Stomach (tissue), 19 donors: ENCODE measurements at places on chromosomes 13 and 19. TPM values are rescaled to one million over a fixed set of nuclear protein-coding genes. Genes with fewer than 3 reads are reported as not detected.

DNA sequence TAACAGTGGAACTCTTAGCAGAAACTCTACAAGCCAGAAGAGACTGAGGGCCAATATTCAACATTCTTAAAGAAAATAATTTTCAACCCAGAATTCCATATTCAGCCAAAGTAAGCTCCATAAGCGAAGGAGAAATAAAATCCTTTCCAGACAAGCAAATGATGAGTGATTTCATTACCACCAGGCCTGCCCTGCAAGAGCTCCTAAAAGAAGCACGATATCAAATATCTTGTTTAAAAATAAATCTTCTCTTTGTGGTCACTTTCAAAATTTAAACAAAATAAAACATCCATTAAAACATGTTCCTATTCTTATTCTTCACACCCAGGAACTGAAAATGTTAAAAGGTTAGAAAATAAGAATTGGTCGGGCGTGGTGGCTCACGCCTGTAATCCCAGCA lies 13.7 kb downstream of the MICU2 start:
- H3K4me3 ChIP-seq = no peak overlapping the region
- peaks cover 20% of the 10 kb centered on the region for H3K4me1 ChIP-seq
- H3K27me3 ChIP-seq = no peaks in the 10 kb centered on the region
- DNase-seq = no peak

Gene KIR3DL3
- not detected for total RNA-seq

DNA sequence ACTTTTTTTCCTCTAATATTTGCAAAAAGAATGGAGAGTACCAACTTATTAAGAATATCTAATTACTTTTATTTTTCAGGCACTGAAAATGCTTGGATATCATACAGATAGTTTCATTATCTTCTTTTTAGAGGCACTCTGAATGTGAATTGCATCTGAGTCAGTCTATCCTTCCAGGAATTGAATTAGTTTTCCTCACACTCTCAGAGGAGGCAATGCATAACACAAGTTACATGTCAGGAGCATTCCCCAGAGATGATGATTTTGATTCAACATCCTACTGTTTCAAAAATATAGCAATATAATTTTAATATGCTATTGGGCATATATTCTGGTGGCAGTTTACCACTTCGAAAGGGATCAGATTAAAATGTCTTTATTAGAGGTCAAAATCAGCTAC lies 1315.4 kb downstream of the PCDH9 start:
- H3K27ac ChIP-seq = no peak overlapping the region
- H3K4me1 ChIP-seq = no peaks in the 10 kb centered on the region
- no peak overlapping the region for H3K4me3 ChIP-seq

- H3K36me3 ChIP-seq = no peaks in the 10 kb centered on the region
- H3K4me1 ChIP-seq = no peaks in the 10 kb centered on the region
- H3K4me3 ChIP-seq = no peak overlapping the region
- peaks cover 57% of the 10 kb centered on the region for H3K27me3 ChIP-seq
- no peak for DNase-seq
- H3K27ac ChIP-seq = no peak overlapping the region
Measured at GRCh38 chr19:32040236-32040635, 305.2 kb upstream of the ZNF507 start.

Gene UPK1A
- not detected for total RNA-seq

DNA sequence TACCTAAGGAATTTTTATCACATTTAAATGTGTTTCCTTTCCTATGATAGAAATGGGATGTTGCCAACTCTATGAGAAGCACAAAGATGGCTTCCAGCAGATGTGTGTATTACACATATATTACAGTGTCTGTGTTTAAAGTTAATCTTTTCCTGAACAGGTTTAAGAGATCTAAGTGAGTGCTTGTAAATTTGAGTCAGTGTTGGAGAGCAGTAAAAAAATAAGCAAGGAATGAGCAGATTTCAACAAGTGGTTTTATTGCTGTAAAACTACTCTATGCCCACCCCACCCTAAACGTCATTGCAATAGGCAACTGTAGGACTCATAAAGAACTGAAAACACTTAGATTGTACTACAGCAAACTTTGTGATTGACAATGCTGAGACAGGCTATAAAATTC lies 248.7 kb downstream of the KLF5 start:
- no peaks in the 10 kb centered on the region for H3K4me1 ChIP-seq
- H3K27me3 ChIP-seq = no peaks in the 10 kb centered on the region
- no peak overlapping the region for H3K4me3 ChIP-seq
- DNase-seq = peak; percentile 17

DNA sequence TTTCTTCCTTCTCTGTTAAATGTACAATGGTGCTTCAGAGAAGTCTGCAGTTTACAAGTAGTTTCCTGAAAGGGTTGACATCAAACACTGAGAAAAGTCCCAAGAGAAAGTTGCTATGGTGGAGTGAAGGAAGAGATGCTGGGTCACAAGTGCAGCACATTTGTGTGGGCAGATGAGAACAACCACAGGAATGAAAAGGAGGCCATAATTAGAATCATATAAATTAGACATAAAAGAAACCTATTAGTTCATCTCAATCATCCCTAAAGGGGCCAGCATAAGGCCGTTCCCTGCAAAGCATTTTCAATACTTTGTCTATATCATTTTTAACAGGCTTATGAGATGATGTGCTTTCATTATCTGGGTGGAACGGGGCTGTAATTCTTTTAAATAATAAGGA lies 359.2 kb downstream of the IRS2 start:
- H3K27ac ChIP-seq = no peak overlapping the region
- H3K36me3 ChIP-seq = no peaks in the 10 kb centered on the region
- no peaks in the 10 kb centered on the region for H3K4me1 ChIP-seq
- no peak overlapping the region for H3K4me3 ChIP-seq
- no peak for DNase-seq

Gene VAV1
- 130 TPM for total RNA-seq

DNA sequence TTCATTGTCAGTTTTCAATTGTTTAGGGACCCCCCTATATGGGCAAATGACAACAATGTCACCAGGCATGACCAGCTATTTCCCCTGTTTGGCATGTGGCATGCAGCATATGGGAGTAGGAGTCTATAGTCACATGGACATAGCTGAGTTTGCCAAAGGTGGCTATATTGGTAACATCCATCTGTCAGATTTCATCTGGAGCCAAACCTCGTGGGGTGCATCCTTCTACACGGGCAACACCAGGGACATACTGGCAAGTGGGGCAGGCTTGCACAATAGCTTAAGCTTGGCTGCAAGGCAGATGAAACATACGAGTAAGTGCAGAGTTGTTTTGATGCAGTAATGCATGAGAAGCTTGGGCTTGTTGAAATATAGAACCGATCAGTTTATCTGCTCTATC lies 24.5 kb upstream of the ZNF816 start:
- H3K4me1 ChIP-seq = peaks cover 10% of the 10 kb centered on the region
- no peak overlapping the region for H3K4me3 ChIP-seq
- H3K27ac ChIP-seq = no peak overlapping the region
- peaks cover 60% of the 10 kb centered on the region for H3K36me3 ChIP-seq
- DNase-seq = no peak
- no peaks in the 10 kb centered on the region for H3K27me3 ChIP-seq

GRCh38 chr13:22812793-22813192 lies 368.0 kb upstream of the SGCG start:
- DNase-seq = peak; percentile 63
- H3K4me1 ChIP-seq = peaks cover 12% of the 10 kb centered on the region
- no peaks in the 10 kb centered on the region for H3K36me3 ChIP-seq
- H3K27me3 ChIP-seq = no peaks in the 10 kb centered on the region
- H3K27ac ChIP-seq = no peak overlapping the region

DNA sequence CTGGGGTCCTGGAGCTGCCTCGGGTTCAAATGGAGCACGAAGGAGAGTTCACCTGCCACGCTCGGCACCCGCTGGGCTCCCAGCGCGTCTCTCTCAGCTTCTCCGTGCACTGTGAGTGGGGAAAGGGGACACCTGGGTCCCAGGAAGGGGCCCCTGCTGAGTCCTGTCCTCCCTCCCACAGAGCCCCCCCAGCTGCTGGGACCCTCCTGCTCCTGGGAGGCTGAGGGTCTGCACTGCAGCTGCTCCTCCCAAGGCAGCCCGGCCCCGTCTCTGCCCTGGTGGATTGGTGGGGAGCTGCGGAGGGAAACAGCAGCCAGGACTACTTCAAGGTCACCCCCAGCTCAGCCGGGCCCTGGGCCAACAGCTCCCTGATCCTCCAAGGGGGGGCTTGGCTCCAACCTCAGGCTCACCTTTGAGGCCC lies 11.0 kb upstream of the SIGLEC11 start:
- no peaks in the 10 kb centered on the region for H3K27me3 ChIP-seq
- peaks cover 32% of the 10 kb centered on the region for H3K36me3 ChIP-seq
- DNase-seq = peak; percentile 61
- no peak overlapping the region for H3K4me3 ChIP-seq
- H3K4me1 ChIP-seq = peaks cover 9% of the 10 kb centered on the region

Gene FFAR3
- total RNA-seq = not detected

DNA sequence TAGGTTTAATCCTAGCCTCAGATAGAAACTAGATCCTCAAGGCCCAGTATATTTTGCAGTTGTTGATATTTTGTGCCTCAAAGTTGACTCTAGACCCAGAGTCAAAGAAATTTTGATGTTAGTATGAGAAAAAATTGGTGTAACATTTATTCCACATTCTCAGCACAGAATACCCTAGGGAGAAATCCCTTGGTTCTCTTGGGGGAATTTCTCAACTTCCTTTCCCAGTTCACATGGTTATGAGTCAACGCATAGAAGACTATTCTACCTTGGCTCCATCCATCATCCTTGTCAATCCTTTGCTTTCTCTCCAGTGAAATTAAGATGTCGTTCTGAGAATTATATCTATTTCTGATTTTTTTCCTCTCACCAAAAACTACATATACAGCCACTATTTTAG lies 145.3 kb downstream of the POSTN start:
- DNase-seq = no peak
- no peaks in the 10 kb centered on the region for H3K36me3 ChIP-seq
- no peak overlapping the region for H3K4me3 ChIP-seq
- H3K27ac ChIP-seq = no peak overlapping the region

DNA sequence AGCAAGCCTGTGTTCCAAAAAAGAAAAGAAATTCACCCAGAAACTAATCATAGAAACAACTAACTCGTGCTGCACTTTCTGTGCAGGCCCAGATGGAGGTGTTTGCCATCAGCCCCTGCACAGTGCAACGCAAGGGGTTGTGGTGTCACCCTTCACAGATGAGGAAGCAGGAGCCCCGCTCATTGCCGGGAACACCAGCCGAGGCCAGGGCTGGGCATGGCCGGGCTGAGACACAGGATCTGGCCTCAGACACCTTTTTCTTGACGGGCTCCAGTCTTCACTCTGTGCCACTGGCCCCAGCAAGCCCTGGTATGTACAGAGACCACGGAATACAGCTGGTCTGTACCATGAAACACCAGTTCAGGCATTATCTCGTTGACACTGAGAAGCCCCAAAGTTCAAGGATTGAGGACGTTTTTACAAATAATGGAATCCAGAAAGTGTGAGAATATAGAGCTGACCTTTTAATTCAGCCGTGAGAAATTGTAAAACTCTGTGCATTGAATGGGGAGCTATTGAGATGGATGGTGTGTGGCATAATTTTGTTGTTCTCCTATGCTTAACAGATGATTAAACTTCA lies 43.2 kb downstream of the CUL4A start:
- DNase-seq = no peak
- H3K4me1 ChIP-seq = no peaks in the 10 kb centered on the region
- H3K4me3 ChIP-seq = no peak overlapping the region
- H3K27me3 ChIP-seq = no peaks in the 10 kb centered on the region
- peaks cover 100% of the 10 kb centered on the region for H3K36me3 ChIP-seq

DNA sequence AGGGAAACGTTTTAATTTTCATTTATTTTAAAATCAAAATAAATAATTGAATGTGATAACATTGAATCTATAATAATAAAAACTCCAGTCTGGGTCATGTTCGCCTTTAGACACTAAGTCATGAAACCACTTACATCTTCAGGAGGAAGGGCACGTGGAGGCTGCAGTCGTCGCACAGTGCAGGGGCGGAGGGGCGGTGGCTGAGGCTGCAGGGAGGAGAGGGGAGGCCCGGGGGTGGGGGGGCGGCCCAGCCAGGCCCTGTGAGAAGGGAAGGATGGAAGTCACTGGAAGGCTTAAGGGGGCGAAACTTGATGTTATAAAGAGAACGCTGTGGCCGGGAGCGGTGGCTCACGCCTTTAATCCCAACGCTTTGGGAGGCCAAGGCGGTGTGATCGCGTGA lies 14.9 kb upstream of the LATS2 start:
- peak; percentile 41 for DNase-seq
- no peaks in the 10 kb centered on the region for H3K36me3 ChIP-seq
- no peak overlapping the region for H3K27ac ChIP-seq
- peaks cover 16% of the 10 kb centered on the region for H3K4me1 ChIP-seq
